ENCODE measurements at places on chromosomes 5 and 9. TPM values are rescaled to one million over a fixed set of nuclear protein-coding genes. Genes with fewer than 3 reads are reported as not detected.

Gene PHF2
- total RNA-seq, result 13.2 TPM

Gene INSYN2B
- total RNA-seq, result not detected

Gene RAD17
- total RNA-seq, result 35.2 TPM

Gene MSMP
- 0.60 TPM for total RNA-seq

Gene NMUR2
- not detected for total RNA-seq

Gene IFNA13
- total RNA-seq, result not detected

Gene ITK
- 0.81 TPM for total RNA-seq

Gene C5orf47
- not detected for total RNA-seq

DNA sequence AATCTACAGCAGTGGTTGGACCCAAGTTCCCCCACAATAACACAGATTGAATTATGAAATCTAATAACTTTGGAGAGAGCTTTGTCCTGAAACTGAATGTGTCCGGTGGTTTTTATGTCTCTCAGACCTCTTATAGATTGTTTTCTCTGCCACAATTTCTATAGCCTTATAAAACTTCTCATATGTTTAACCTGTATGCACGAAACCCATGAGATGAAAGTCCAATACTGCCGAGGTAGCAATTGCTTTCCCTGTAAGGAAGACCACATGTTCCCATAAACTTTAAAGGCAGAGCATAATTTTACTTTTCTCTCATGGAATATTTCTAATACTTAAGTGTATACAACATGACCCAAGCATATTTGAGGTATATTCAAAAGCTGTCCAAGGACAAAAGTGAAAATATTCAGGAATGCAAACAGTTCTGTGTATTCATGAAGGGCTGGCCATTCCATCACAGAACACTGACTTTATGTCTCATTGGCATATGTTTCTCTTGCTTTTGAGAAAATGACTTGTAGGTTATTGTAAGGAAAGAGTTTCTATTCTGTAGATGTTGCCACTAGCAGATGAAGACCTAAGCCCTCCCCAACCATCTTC lies 94.4 kb upstream of the TLE4 start:
- H3K36me3 ChIP-seq, result no peaks in the 10 kb centered on the region
- H3K27me3 ChIP-seq, result no peaks in the 10 kb centered on the region
- DNase-seq, result no peak
- no peak overlapping the region for H3K27ac ChIP-seq

DNA sequence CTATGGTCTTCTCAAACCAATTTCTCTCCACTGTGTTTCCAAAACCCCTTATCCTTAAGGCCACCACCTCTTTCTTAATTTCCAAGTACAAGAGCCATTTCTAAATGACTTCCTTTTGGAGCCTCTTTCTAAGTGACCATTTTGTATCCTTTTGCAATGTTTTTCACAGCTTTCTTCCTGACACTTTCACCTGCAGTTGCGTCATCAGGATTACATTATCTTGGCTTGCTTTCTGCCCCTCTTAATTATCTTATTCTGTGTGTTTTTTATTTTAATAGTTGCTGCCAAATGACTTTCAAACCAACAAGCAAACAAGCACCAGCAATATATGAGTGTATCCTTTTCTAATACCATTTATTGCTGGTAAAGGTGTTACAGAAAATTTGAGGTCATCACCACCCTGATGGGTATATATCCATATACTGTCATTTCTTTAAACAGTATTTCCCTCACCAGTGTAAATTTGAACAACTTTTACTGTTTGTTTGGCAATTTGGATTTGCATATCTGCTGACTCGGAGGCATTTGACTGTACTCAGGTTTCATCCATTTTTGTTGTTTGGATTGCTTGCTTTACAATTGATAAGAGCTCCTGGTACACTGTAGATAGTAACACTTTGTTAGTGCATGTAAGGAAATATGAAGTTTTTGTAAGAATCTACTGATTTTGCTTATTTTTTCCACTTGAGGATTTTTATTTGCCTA lies 5.4 kb upstream of the ANXA1 start:
- peaks cover 55% of the 10 kb centered on the region for H3K4me1 ChIP-seq
- H3K4me3 ChIP-seq, result no peak overlapping the region
- peak; percentile 10 for DNase-seq
- peak overlapping the region; percentile 69 for H3K27ac ChIP-seq

- no peaks in the 10 kb centered on the region for H3K4me1 ChIP-seq
- no peak overlapping the region for H3K4me3 ChIP-seq
- H3K36me3 ChIP-seq, result no peaks in the 10 kb centered on the region
- 0 out of 2 replicates have a peak, but pooled peaks cover 5% of the 10 kb centered on the region for H3K27me3 ChIP-seq
- no peak overlapping the region for H3K27ac ChIP-seq
- no peak for DNase-seq
These were observed 89.8 kb downstream of the PIK3R1 start for GRCh38 chr5:68305223-68305870.

DNA sequence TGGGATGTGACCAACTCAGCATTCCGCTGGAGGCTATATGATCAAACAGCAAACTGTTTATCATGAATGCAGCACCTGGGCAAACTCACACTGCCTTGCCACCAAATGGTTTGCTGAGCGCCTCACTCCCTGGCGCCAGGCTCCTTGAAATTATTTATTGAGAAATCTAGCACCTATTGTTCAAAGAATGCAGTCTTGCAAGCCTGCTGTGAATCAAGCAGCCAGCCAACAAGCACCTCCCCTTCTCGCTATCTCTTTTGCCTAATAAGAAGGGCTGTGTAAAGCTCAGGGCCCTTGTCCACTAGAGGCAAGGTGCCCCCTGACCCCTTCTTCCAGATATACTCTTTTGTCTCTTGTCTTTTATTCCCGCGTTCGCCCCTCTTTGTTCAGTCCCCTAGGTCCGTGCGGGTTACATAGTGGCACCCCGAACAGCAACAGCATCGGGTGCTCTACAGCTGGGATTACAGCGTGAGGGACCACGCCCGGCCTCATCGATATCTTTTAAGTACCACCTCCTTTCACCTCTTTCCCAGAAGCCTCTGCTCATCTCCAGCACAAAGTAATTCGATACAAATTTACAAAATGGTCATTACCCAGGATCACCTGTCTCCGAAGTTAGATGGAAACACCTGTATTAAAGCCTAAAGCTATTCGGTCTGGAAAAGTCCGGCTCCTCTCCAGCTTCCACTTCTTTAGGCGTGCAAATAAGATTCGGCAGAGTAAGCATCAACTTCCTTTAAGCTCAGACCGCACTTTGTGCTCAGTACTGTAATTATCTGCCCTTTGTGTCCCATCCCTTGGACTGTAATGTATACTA lies 896 bp downstream of the RIGI start:
- no peaks in the 10 kb centered on the region for H3K27me3 ChIP-seq
- H3K4me1 ChIP-seq, result no peaks in the 10 kb centered on the region
- H3K4me3 ChIP-seq, result no peak overlapping the region

DNA sequence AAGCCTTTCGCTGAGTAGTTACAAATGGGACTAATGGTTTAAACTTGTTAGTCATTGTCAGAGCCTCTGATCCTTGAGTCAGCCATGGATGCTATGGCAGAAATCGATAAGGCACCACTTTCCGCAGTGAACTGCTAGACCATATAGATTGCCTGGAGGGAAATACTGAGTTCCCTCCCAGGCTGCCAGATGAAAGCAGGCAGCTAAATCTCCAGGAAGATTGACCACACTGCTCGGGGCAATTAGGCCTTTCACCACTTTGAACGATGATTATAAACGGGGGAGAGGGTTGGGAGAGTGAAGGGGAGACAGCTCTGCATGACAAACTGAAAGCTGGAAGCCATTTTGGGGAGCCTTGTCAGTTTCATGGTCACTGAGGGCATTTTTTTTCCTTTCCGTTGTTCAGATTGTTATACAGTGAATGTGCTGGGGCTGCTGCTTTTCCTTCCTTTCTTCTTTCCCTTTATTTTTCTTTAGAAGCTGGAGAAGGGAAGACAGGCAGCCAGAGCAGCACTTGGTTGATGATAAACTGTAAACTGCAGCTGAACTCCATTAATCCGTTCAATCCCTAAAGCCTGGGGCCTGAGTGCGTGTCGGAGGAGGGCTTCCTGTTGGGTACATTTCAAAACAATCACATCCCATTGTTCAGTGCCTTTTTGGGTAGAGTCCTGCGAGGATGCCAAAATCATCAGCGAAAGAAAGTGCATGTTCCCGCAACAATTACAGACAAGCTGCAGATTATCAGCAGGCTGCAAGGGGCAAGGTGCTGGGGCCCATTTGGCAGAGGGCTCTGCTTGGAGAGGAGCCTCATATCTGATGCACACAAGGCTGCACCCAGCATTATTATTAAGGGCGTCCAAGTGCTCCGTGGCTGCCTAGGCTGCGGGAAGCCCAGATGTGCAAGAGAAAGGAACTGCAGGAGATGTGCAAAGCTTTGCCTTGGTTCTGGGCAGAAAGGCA lies 308.4 kb downstream of the PSAT1 start:
- H3K27ac ChIP-seq, result no peak overlapping the region
- H3K4me1 ChIP-seq, result no peaks in the 10 kb centered on the region
- DNase-seq, result no peak
- no peak overlapping the region for H3K4me3 ChIP-seq

GRCh38 chr5:144227363-144227999 lies 56.8 kb downstream of the KCTD16 start:
- H3K27me3 ChIP-seq, result no peaks in the 10 kb centered on the region
- no peaks in the 10 kb centered on the region for H3K36me3 ChIP-seq
- H3K27ac ChIP-seq, result no peak overlapping the region
- H3K4me1 ChIP-seq, result no peaks in the 10 kb centered on the region
- no peak for DNase-seq

DNA sequence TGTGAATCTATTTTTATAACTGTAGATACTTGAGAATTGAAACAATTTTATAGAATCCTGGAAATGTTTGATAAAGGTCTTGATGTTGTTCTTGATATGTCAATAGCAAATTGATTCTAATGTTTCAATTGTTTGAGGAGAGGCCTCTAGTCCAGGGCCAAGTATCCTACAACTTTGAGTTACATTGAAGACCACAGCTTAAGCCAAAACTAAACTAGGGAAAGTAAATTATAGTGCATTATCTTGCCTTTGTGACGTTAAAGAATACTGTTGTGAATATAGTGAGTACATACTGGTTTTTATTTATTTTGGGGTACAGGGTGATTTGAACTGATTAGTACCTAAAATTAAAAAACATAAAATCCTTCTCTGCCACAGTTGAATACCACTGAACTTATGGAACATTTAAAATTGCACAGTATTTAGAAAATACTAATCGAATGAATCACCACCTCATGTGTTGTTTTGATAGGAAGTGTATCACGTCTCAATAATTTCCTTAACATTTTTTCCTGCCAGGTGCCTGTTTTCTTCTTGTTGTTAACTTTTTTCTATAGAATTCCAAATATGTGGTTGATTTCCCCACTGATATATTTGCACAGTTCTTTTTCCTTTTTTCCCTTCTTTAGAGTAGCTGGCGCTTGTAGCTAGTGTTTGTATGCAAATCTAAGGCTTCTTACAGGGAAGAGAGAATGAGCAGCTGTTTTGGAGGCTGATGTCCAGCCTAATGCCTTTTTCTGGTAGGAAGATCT lies 12.5 kb downstream of the ARHGEF28 start:
- peaks cover 9% of the 10 kb centered on the region for H3K27me3 ChIP-seq
- no peak overlapping the region for H3K27ac ChIP-seq
- H3K36me3 ChIP-seq, result no peaks in the 10 kb centered on the region

- no peaks in the 10 kb centered on the region for H3K4me1 ChIP-seq
- no peaks in the 10 kb centered on the region for H3K36me3 ChIP-seq
- no peaks in the 10 kb centered on the region for H3K27me3 ChIP-seq
- no peak for DNase-seq
These were observed 351.4 kb upstream of the FTMT start for GRCh38 chr5:121500310-121500709.

DNA sequence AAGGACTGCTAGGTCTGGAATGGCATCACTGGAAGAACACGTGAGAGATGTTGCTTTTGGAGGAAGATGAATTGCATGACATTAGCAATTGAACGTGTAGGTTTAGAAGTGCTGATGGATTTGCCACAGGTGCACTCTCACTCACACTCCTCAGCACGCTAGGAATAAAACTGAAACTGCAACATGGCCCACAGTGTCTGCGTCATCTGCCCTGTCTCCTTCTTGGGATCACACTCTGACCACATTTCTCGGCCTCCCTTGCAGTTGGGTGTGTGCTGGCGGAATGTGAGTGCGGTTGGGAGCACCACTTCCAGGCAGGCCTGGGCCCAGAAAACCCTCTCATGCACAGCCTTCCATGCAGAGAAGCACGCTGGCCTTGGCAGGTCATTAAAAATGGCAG lies 152.8 kb upstream of the LHFPL2 start:
- DNase-seq, result no peak
- H3K36me3 ChIP-seq, result no peaks in the 10 kb centered on the region
- peaks cover 2% of the 10 kb centered on the region for H3K4me1 ChIP-seq
- H3K4me3 ChIP-seq, result no peak overlapping the region

DNA sequence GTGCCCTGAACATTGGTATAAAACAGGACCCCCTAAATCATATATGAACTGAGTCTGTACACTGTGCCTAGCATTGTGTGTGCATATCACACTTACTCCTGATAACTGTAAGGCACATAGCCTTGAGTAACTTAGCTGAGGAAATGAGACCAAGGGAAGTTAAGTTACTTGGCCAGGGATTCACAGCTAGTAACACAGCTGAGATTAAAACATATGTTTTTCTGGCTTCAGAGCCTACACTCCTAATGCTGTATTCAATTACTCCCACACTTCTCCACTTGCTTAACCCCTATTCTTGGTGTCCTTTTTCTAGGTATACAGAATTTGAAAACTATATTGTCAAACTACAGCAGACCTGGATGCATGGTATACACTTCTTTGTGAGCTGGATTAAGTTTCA lies 12.8 kb downstream of the GHR start:
- H3K4me3 ChIP-seq, result no peak overlapping the region
- H3K4me1 ChIP-seq, result no peaks in the 10 kb centered on the region
- no peak overlapping the region for H3K27ac ChIP-seq
- H3K36me3 ChIP-seq, result no peaks in the 10 kb centered on the region
- DNase-seq, result no peak

GRCh38 chr5:98193921-98194760 lies 579.3 kb upstream of the RGMB start:
- no peak for DNase-seq
- H3K27me3 ChIP-seq, result no peaks in the 10 kb centered on the region
- no peaks in the 10 kb centered on the region for H3K4me1 ChIP-seq
- H3K27ac ChIP-seq, result no peak overlapping the region
- H3K36me3 ChIP-seq, result no peaks in the 10 kb centered on the region

- H3K36me3 ChIP-seq, result no peaks in the 10 kb centered on the region
- H3K27me3 ChIP-seq, result peaks cover 42% of the 10 kb centered on the region
- no peak overlapping the region for H3K4me3 ChIP-seq
- no peaks in the 10 kb centered on the region for H3K4me1 ChIP-seq
These were observed 41.4 kb downstream of the CPLANE1 start for GRCh38 chr5:37207802-37208201.

GRCh38 chr9:100700689-100701318 lies 122.9 kb downstream of the CAVIN4 start:
- no peaks in the 10 kb centered on the region for H3K27me3 ChIP-seq
- no peak overlapping the region for H3K4me3 ChIP-seq
- H3K27ac ChIP-seq, result no peak overlapping the region
